ENCODE measurements at places on chromosomes 5 and 9.

- no peak for DNase-seq
Observed at GRCh38 chr9:75378926-75379325, 290.6 kb downstream of the OSTF1 start.

DNA sequence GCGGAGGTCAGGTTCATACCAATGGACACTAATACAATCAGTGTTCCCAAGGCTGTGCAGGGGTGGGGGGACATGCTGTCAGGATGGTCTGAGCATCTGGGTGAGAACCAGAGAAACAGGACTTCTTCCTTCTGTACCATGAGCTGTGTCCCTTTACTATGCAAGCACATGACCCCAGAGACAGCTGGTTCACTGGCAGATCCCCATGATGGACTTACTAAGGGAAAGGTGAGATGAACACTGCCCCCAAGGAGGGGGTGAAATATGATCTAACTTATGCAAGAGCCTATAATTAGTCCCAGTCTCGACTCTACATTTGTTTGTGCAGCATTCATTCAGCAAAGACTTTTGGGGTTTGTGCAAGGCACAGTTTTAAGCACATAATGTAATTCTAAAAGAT is 91.4 kb downstream of the LIFR start:
- no peak for DNase-seq

DNA sequence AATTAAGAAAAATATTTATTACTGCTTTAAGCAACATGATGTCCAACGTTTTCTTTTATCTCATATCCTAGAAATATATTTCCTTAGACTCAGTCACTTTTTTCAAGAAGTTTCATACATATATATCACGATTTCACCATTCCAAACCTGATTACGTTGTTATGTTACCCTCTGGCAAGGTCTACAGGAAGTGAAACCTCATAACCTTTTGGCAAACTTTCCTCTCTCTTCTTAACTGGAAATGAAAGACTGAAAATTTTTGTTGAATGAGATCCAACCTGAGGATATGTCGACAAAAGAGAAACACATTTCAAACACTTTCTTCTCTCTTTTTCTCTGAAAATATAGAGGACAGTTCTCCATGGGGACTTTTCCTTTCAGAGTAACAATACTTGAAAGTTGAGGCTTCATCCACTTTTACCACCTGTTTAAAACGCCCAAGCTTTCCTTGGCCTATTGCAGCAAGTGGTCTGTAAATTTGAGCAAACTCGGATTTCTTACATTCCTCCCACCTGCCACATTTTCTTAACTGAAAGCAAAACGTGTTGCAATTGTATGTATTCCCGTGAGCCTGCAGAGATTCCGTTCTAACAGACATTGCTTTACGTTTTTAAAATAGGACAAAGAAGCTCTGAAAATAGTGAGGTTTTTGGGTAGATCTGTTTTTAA is 298.1 kb downstream of the CETN3 start:
- DNase-seq: no peak

- DNase-seq: no peak
Observed at GRCh38 chr5:172245703-172246125, 37.9 kb downstream of the UBTD2 start.

DNA sequence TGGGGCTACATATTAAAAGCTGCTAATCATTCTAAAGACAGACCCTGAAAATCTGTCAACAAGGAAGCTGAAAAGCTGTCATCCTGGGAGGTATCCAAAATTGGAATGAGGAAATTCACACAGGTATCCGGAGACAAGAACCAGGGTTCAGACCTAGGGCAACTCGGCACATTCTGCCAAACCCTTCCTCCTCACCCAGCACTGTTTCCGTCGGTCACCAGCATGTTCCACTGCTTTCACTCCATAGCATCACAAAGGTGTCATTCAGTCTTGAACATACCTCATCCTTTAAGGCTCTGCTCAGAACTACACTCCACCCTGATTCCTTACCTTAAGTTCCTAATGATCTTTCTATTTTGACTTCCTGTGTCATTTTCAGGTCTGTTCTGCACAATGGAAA is 153.1 kb upstream of the RASA1 start:
- DNase-seq: no peak

DNA sequence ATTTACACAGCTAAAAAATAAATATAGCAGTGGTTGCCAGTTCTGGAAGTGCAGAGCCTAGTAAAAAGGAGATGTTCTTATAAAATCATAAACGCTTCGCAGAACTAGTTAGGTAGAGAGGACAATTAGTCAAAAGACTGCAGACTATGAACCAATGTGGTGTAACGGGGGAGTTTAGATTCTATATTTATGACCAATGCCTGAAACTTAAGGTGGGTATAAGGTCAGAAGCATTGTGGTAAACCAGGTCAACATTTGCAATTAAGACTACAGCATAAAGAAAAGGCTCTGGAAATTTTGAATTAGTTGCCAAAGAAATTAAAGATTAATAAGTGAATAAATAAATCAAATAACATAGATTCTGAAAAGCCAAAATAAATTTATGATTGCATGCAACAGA is 370.4 kb downstream of the PRDM9 start:
- DNase-seq: no peak

DNA sequence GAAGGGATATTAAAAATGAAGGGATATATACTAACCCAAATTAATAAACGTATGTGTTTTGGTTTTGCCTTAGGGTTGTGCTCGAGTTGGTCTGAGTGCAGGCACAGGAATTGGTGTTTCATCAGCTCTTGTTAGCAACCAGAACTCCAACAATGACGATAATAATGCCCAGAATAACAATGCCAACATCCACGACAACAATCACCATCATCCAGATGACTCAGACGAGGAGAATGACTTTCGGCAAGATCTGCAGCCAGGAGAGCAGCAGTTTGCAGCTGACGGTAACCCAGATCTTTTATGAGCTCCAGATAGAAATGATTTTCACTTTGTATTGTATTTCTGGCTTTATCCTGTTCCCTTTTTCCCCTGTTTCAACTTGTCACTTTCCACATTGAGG is 33.2 kb downstream of the FBXO38 start:
- no peak for DNase-seq

DNA sequence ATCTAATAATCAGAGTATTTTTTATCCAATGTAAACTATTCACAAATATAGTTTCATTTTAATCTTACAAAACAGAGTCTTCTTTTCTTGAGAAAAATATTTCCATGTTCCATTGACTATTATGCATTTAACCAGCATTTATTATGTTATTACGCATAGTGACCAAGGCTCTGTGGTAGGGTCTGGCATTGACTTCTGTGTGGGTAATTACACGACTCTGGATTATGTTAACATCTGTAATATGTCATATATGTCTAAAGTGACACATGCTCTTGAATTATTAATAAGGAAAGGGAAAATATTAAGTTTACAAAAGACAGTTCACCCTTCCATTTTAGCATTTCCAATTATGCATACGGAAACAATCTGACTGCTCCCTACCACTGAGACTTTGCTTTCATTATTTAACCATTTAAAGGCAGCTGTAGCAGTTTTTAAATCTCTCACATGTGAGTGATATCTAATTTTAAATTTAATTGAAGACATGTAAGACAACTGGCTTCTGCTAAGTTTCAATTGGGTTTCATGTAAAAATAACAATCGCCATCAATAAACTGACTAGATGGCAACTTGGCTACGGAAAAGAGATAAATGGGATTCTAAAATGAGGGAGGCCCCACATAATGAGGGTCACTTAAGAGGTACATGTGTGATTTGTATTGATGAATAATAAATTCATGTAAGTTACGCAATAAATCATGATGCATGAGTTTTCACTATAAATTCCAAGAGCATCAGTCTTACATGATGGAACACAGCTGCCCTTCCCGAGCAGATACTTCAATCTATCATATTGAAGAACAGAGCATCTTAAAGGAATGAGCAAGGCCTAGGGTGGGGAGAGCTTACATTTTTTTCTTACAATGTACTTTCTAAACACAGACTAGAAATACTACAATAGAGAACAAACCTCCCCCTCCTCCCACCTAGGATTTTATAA is 1056.8 kb downstream of the MAT2B start:
- no peak for DNase-seq

DNA sequence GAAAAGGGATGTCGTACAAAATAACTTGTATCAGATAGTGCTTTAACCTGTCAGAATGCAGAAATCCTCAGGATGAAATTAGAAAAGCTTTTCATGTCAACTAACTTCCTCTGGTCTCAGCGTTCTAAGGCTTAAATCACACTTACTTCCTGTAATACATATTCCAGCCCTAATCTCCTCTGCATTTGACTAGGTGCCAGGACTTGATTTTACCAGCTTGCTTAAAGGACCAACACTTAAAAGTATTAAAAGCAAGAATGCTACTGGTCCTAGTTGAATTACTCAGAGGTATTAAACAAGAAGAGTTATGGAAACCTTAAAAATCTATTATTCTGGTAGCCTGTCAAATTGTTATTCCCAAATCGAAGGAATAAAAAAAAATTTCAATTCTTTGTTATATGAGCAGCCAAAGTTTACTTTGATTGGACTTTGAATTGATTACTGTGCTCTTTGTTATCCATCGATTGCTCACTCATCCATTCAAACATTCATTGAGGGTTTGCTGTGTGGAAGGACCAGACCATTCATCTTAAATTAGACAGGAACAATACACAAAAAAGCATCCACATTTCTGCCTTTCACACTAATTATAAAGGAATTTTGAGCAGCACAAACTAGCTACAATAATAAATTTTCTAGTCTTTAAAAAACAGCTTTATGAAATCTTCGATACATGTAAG is 108.7 kb downstream of the MUSK start:
- no peak for DNase-seq

DNA sequence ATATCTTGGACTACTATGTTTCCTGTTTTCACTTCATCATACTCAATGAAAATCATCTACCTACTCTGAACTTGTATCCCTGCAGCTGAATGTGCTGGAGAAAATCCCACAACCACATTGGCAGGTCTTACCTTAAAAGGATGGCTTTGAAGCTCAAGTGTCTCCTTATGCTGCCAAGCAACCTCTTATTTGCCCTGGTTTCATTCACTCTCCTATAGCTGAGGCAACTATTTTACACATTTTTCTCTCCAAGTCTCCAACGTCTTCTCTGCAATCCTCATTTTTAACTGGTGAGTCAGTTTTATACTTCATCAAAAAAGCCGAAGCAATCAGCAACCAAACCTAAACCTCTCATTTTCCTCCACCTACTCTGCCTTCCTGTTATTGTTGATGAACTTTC is 49.7 kb downstream of the POU4F3 start:
- no peak for DNase-seq

DNA sequence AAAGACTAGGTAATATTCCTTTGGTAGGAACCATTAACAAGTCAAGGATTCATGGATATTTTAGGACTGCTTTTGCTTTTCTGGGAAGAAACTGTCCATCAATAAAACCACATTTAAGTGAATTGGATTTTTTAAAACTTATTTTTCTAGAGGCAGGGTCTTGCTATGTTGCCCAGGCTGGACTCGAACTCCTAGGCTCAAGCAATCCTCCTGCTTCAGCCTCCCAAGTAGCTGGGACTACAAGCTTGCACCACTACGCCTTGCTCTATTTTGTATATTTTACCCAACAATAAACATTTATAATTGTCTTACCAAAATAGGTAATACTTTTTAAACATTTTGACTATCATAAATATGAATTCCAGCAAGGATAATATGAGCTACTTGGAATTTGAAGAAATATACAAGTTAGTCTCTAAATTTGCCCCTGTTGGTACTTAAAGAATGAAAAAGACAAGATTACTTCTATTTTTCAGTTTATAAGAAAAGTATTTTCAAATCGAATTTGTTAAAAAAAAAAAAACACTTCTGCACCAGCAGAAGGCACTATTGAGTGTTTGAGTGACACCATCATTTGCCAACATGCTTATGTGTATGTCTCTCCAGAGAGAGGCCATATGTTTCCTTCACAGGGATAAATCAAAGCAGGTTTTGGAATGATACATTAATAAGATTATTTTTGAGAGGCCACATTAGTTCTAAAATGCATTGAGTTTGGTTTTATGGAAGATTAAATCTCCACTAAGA is 60.0 kb upstream of the CARTPT start:
- no peak for DNase-seq

DNA sequence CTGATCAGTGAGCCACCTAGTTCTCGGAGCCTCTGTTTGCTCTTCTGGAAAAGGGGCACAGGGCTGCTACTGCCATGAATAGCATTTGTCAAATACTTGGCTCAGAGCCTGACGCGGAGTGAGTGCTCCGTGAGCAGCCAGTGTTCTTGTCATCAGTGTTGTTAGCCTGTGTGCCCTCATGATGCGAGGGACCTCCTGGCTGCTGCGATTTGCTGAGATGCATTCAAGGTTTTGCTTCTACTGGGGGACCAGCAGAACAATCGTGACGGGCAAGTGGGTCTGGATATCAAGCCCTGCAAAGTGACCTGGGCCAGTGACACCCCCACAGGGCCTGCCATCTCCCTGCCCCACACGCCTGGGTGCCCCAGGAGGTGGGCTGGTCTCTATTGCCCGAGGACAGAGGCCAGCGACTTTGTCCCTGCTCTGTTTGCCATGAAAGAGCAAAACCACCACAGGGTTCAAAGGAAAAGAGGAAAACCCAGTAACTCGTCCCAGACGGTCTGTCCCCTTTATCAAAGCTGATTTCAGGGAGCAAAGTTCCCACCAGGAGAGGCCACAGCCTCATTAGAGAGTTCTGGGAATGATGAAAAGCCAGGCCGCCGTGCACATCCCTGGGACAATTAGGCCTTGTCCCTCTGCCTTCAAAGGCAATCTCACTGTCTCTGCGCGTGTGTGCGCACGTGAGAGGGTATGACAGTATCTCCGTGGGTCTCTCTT is 86.5 kb upstream of the LMX1B start:
- DNase-seq: no peak

DNA sequence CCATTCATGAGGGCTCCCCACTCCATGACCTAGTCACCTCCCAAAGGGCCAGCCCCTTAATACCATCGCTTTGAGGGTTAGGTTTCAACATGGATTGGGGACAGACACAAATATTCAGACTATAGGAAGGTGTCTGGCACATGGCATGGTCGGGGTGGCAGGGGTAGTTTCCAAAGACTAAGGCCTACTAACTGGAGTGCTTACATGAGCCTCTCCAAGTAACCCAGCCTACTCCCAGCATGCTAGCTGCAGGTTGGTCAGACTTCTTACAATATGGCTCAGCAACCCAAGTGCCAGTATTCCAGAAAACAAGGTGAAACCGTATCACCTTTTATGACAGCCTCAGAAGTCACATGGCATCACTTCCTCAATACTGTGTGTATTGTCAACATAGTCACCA is 19.9 kb upstream of the OTULINL start:
- DNase-seq: no peak

- DNase-seq: no peak
Observed at GRCh38 chr5:179916523-179916922, 8.8 kb upstream of the TBC1D9B start.

- no peak for DNase-seq
Observed at GRCh38 chr9:122446819-122447484, 30.8 kb downstream of the OR1J1 start.

- no peak for DNase-seq
Observed at GRCh38 chr5:142800776-142801494, 30.8 kb downstream of the ARHGAP26 start.

GRCh38 chr9:109791747-109792146 is 11.7 kb downstream of the PALM2AKAP2 start:
- no peak for DNase-seq

GRCh38 chr5:41284938-41285337 is 71.6 kb upstream of the C6 start:
- DNase-seq: no peak

GRCh38 chr5:127599847-127600246 is 49.0 kb upstream of the CTXN3 start:
- no peak for DNase-seq

GRCh38 chr5:43648499-43649124 is 45.6 kb downstream of the NNT start:
- no peak for DNase-seq

- DNase-seq: no peak
Observed at GRCh38 chr5:99368726-99369125, 439.9 kb upstream of the CHD1 start.

Measured in stimulated activated CD4-positive, alpha-beta T cell treated with anti-CD3 and anti-CD28 coated beads, Interleukin-12 subunit alpha, Interleukin-12 subunit beta, amount 100 ng/mL, for 4 hours (primary cell).